Astrocyte (in vitro differentiated cells and primary cell): ENCODE measurements at places on chromosomes 12 and 14.

DNA sequence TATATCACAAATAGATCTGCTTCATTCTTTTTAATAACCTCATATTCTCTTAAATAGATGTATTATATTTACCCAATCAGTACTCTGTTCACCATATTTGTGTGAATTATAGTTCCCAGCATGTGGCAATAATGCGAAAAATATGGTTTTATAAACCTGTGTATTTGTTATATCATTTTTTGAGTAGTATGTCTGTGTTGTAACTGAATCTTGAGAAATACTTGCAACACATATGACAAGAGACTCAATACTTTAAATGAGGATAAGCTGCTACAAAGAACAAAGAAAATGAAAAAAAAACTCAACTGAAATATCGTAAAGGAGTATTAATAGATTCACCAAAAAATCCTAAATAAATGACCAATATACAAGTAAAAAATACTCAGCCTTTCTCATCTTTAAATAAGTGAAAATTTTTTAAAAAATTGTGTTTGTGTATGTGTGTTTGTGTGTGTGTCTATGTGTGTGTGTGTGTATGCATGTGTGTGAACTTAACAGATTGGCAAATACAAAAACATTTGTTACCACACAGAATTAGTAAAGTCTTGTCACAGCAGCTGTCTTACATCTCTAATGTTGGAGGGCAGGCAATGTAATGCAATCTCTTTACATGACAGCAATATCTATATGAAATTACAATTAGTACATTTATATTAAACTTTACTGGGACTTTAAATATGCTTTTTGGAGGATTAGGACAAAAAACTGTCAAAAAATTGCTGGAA, 441.9 kb upstream of the MGAT4C start:
- peak; percentile 3 for DNase-seq

- DNase-seq: no peak
These were observed 11.4 kb upstream of the TAC3 start for GRCh38 chr12:57027805-57028153.

DNA sequence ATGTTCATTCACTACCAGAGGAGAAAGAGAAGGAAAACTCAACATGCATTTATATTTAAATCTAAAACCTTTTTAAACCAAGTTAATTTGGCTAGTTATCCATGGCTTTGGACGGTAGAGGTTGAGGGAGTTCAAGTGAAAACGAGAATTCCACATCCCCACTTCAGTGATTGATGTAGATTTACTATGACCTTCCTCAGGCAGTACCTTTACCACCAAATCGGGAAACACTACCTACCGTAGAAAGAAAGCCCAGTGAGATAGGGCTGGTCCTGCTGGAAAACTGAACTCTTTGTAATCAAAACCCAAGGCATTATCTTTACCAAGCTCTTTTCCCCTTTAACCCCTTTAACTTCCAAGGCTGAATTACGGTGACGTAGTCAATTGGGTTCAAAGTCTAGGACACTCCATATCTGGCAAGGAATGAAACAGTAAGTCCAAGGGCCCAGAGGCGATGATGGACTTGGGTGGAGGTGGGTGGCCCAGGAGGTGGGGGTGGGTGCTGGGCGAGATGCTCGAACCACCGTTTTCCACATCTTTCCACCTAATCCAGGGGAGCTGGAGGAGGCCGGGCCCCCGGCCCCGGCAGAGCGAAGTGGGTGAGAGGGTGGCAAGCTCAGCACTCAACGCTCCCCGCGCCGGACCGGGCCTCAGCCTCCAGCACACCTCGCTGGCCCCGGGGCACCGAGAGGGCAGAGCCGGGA, 618 bp downstream of the SEC23A start:
- peak; percentile 29 for DNase-seq

DNA sequence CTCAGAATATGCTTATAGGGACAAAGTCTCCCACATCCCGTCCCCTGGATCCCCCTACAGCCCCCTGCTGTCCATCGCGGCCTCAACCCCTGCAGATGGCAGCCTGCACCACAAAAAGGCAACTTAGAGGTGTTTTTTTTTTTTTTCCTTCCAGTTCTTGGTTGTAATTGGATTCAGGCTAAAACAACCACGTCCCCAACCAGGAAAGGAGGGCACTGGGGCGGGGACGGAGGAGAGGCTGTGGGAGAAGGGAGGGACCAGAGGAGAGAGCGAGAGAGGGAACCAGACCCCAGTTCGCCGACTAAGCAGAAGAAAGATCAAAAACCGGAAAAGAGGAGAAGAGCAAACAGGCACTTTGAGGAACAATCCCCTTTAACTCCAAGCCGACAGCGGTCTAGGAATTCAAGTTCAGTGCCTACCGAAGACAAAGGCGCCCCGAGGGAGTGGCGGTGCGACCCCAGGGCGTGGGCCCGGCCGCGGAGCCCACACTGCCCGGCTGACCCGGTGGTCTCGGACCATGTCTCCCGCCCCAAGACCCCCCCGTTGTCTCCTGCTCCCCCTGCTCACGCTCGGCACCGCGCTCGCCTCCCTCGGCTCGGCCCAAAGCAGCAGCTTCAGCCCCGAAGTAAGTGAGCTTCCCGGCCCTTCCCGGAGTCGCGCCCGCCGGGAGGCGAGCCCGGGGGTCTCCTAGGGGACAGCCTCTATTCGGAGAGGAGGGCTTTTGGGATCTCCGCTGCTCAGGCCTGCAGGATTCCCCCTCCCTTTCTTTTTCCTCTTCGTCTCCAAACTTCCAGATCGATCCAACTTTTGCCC, at the start of gene MMP14:
TSS of gene MMP14 (plus strand) at position 285 of the 813 bp plus-strand sequence. CDS start at position 518, 233 bp downstream.
- peak; percentile 81 for DNase-seq

GRCh38 chr12:13390381-13390861, 193.9 kb downstream of the EMP1 start:
- peak; percentile 55 for DNase-seq

- DNase-seq: no peak
These were observed 11.8 kb downstream of the SLC6A12 start for GRCh38 chr12:202081-202731.

DNA sequence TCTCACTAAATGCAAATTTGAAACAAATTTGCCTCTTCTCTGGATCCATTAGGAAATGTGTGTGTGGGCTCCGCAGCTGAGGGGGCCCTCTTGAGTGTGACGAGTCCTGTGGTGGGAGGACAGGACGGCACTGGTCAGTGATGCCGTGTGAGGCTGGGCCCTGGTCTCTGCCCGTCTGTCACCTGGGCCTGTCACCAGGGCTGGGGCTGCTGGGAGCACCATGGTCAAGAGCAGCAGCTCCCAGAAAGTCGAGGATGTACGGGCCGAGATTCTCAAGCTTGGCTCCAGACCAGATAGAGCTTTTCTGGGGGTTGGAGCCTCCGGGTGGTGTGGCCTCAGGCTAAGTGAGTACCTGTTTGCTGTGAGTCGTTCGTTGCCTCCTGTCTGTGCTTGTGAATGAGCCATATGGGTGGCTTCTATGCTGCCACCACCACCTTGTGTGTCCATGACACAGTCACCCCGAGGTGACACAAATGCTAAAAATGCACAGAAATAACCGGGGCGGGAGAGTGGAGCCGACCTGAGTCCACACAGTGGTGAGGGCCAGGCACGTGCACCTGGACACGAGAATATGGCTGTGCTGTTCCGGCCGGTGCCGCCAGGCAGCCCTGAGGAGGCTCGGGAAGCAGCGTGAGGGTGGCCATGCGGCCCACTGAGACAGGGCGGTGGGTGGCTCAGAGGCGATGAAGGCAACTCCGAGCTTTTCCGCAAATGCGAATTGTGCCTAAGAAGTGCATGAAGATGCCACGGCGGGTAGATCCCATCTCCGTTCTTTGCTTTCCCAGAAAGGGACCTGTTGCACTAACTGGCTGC, 8.7 kb downstream of the PGAM5 start:
- DNase-seq: no peak

DNA sequence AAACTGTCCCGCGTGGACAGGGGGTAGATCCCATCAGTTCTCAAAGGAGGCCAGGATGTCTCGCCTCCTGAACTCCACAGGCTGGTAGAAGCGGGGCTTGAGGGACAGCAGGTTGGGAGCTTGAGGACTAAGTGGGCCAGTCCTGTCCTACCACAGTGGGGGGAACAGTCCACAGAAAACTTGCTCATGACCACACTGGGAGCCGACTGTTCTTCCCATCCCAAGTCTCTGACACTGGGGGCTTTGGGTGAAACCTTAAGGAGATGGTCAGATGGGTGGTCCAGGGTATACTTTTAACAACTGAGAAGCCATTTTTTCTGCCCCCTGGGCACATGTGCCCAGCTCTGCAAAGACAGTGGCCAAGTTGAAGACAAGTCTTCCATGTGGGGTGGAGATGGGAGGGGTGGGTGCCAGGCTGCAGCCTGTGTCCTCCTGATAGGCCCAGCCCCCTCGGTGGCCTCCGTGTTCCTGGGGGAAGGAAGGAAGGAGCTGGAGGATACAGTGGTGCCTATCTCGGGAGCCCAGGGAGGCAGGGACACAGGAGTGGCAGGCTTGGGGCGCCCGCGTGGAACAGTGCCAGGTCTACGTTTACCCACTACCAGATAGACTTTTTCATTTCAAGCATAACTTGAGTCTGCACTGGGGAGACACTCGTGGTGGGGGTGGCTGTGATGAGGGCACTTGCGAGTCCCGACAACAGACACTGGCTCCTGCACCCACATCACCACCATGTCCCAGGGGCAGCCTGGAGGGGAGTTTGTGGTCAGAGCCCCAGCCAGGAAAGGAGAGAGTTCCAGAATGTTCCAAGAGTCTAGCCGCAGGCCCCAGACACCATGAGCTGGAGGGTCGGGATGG, 14.7 kb downstream of the RHOF start:
- DNase-seq: no peak

DNA sequence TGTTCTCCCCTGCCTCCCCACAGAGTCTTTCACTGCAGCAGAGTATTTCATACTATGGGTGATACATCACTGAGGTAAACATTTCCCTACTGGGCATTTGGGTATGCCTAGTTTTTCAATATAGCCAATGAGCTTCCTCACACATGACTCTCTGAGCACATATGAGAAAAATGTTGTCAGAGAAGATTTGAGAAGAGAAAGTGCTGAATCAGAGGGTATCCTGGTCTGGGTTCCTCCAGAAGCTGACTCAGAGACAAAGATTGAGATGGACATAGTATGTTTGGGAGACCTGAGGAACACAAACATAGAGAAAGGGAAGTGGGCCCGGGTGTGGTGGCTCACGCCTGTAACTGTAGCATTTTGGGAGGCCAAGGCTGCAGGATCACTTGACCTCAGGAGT, 12.6 kb downstream of the SLC8B1 start:
- DNase-seq: peak; percentile 67

DNA sequence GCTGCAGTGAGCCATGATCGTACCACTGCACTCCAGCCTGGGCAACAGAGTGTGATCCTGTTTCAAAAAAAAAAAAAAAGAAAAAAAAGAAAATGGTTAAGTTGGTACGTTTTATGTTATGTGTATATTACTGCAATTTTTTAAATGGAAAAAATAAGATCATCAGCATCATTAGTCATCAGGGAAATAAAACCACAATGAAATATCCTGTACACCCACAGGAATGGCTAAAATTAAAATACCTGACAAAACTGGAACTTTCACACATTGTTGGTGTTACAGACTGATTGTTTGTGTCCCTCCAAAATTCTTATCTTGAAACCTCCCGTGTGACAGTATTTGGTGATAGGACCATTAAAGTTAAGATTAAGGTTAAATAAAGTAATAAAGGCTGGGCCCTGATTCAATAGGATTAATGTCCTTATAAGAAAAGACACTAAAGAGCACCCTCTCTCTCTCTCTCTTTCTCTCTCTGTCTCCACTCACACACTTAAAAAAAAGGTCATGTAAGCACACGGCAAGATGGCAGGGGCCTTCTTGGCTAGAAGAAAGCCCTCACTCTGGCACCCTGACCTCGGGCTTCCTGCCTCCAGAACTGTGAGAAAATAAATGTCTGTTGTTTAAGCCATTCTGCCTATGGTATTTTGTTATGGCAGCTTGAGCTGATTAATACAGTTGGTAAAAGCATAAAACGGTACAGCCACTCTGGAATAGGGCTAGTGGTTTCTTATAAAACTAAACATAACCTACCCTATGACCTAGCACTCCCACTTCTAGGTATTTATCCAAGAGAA, 48.3 kb upstream of the ZFP36L1 start:
- peak; percentile 61 for DNase-seq

DNA sequence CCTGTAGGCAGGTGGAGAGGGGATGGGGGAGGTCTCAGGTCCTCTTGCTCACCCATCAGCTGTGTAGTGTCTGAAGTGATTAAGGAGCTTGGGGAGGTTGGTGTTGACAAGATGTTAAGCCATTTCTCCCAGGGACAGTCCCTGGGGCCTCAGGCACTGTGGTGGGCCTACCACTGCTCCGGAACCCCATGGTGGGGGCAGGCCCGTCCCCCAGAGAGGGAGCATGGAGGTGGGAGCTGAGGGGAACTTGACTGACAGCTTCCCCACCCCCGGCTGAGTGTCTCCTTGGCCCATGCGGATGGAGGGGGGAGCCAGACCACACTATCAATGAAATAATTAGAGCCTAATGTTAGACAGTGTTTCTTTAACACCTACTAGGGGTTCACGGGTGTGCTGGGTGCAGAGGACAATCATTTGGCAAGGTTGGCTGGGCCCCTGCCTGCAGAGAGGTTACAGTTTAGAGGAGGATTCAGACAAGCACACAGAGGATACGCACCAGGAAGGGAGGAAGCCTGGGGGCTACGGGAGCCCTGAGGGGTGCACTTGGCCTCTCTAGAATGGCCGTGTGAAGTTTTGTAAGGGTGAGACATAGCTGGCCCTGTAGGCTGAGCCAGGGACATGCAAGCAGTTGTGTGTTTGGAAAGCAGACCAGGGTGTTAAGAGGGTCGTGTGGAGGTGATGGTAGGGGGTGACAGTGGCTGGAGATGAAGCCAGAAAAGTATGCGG, 19.3 kb upstream of the KRT80 start:
- no peak for DNase-seq

DNA sequence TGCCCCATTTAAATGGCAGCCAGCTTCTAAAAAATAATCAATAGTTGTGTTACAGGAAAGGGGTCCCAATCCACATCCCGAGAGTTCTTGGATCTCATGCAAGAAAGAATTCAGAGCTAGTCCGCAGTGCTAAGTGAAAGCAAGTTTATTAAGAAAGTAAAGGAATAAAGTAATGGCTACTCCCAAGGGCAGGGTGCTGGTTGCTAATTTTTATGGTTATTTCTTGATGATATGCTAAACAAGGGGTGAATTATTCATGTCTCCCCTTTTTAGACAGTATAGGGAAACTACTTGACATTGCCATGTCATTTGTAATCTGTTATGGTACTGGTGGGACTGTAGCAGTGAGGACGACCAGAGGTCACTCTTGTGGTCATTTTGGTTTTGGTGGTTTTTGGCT, 591.3 kb downstream of the LRFN5 start:
- peak; percentile 13 for DNase-seq

DNA sequence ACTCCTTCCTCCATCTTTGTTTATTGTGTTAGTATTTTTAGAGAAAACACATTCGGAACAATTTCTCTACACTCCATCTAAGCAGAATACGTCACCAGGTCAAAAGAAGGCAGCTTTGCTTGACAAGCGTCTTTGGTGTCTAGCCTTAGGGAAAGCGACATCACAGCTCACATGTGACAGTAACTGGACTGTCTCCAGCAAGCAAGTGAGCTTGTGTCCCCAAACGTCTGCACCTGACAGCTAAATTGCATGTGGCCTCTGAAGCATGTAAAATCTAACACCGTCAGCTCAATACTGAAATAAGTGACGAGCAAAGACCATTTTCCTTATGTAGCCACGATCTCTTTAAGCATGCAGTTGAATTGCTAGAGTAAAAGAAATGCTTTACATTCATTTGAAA, 509.8 kb downstream of the GLT1D1 start:
- no peak for DNase-seq
